ENCODE measurements at places on chromosomes 7 and 10.
A peak's percentile ranks its signal among the peaks of the same experiment; 100 is the strongest.

- DNase-seq: no peak
Observed at GRCh38 chr7:135368416-135369186, 135.0 kb downstream of the STRA8 start.

GRCh38 chr10:77516575-77516974 is 121.0 kb downstream of the KCNMA1 start:
- no peak for DNase-seq

- no peak for DNase-seq
Observed at GRCh38 chr10:79068203-79068561, 584 bp upstream of the ZMIZ1 start.

GRCh38 chr10:95651346-95652060 is 5.0 kb downstream of the ALDH18A1 start:
- peak; percentile 53 for DNase-seq

DNA sequence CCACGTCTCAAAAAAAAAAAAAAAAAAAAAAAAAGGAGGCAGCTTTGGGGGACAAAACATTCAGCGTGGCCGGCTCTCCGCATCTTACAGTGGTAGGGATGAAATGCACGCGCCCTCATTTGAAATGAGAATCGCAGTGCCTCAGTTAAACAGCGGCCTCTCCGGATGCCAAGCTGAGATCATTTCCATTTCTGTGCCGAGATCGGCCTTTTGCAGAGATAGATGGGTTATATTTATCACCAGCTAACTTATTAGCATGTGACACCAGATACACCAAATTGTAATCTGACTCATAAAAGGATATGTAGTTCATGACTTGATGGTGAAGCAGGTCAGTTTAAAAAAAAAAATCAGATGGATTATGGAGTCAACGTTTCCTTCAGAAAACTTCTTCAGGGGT is 138.7 kb downstream of the CUX1 start:
- no peak for DNase-seq

DNA sequence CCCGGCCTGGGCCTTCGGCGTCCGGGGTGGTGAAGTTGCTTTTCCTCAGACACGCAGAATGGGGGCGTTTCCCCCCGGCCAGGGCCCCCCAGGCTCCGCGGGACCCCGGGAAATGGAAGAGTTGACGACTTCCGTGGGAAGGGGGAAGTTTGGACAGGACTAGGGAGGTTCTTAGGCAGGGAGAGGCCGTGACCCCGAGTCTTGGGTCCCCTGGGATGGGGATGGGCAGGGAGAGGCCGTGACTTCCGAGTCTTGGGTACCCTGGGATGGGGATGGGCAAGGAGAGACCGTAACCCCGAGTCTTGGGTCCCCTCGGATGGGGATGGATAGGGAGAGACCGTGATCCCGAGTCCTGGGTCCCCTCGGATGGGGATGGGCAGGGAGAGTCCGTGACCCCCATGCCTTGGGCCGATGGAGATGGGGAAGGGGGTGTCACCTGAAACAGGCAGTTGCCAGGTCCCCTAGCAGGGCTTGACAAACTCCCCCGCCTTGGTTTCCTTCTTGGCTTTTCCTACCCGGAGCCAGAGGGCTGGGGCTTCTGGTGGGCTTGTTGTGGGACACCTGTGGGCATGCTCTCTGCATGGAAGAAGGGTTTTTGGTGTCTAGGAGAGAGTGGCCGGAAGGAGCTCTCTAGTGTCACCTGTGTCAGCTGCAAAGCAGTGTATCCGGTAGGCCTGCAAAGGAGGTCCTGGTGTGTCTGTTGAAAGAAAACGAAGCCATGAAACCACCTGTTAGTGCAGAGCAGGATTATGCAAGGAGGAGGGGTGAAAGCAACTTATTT is 1.1 kb downstream of the TRRAP start:
- no peak for DNase-seq

Data from GM04503 (cell line).